ENCODE measurements at places on chromosomes 12 and 14.

DNA sequence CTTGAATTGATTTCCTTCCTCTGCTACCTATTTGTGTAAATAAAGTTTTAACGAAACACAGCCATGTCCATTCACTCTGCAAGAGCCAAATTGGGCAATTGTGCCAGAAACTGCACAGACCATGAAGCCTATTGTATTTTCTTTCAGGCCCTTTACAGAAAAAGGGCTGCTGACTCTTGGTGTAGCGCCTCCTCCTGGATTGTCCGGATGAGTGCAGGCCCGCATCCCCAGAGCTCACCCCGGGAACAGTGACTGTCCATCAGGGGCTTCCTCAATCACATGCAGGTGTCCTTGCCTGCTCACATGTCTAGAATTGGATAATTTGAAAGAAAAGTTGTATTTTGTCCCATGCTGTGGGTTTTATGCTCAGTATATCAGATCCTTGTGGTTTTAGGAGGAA is 1282.2 kb downstream of the AACS start:
- no peak for DNase-seq

DNA sequence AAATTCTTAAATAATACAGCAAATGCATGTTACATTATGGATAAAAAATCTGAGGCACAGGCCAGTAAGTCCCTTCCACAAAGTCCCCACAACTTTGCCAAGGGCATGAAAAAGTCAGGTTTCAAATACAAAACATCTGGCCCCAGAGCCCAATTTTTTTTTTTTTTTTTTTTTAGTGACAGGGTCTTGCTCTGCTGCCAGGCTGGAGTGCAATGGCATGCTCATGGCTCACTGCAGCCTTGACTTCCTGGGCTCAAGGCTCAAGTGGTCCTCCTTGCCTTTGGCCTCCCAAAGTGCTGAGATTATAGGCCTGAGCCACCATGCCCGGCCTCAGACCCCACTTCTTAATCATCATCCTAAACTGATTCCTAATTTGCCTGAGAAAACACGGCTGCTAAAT is 3.1 kb upstream of the TTC8 start:
- DNase-seq = no peak

GRCh38 chr14:30958555-30959407 is 66.7 kb upstream of the AP4S1 start:
- no peak for DNase-seq

DNA sequence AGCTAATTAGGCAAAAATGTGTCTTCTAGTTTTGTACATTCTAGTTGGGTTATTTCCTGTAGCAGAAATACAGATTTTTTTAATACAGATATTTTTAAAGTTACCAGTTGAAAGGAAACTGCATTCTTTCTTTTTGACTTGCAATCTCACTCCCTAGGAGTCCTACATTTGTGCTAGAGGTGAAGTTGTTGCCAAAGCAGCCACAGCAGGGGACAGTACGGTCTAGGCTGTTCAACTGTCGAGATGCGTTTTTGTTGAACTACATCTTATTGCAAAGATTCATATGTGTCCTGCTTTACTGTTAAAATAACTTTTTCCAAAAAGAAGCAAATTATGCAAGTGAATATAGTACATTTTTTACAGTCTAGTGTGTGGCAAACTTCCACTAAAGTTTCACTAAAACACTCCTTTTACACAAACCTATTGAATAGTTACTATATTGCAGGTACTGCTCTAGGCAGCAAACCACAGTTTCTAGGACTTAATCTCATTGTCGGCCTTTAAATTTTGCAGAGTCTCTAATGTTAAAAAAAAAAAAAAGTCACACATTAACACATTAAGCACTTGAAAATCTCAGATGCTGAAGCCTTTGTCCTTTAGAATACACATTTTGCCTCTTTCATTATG is 30.2 kb upstream of the SRGAP1 start:
- no peak for DNase-seq

- no peak for DNase-seq
These were observed 37.4 kb downstream of the PHLDA1 start for GRCh38 chr12:75994069-75994740.

GRCh38 chr12:88299567-88300101 is 157.5 kb downstream of the TMTC3 start:
- DNase-seq = no peak

- no peak for DNase-seq
These were observed 87.9 kb upstream of the METAP2 start for GRCh38 chr12:95386051-95386450.

DNA sequence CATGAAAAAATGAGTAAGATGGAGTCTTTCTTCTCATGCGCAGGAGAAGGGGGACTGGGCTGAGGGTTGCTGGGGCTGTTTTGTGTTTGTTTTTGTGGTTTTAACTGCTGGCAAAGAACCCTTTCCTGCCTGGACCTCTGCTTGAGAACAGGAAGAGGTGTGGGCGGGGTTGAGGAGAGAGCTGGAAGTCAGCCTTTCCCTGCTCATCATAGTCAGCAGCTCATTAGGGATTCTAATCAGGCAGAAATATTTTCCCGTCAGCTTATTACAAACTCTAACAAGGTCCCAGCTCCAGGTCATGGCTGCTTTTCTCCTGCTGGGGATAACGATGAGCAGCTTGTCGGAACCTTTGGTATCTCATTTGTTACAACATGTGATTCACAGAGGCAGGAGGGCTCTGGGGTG is 185.0 kb upstream of the NRXN3 start:
- no peak for DNase-seq

GRCh38 chr12:132610051-132610759 is at the start of gene LRCOL1:
LRCOL1 (minus strand) TSS chr12:132610582; CDS start chr12:132606251, 4,331 bp downstream.
- DNase-seq = no peak

- DNase-seq = no peak
These were observed 157.4 kb upstream of the CNTN1 start for GRCh38 chr12:40534828-40535227.
